ENCODE measurements at places on chromosomes 5 and 9. TPM values are rescaled to one million over a fixed set of nuclear protein-coding genes. Genes with fewer than 3 reads are reported as not detected.

GRCh38 chr9:16515207-16515606, 355.3 kb downstream of the BNC2 start:
- H3K4me1 ChIP-seq, result peaks cover 38% of the 10 kb centered on the region
- peak; percentile 77 for DNase-seq
- no peak overlapping the region for H3K27ac ChIP-seq
- no peaks in the 10 kb centered on the region for H3K36me3 ChIP-seq
- H3K4me3 ChIP-seq, result peak overlapping the region; percentile 26
- no peaks in the 10 kb centered on the region for H3K27me3 ChIP-seq

DNA sequence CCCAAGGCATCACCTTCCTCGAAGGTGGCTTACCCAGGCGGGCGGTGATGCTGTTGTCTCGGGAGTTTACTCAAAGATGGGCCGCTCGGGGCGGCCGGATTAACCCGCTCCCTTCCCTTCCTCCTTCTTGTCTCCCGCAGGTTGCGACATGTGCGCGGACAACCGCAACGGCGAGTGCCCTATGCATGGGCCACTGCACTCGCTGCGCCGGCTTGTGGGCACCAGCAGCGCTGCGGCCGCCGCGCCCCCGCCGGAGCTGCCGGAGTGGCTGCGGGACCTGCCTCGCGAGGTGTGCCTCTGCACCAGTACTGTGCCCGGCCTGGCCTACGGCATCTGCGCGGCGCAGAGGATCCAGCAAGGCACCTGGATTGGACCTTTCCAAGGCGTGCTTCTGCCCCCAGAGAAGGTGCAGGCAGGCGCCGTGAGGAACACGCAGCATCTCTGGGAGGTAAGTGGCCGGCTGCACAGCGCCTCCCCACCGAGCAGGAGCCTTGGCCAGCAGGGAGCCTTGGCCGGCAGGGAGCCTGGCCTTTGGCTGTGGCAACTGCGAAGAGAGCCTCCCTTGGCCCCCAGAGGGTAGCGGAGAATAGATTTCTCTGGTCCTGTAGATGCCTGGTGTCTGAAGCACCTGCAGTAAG, 10.6 kb downstream of the PRDM6 start:
- peaks cover 88% of the 10 kb centered on the region for H3K27me3 ChIP-seq
- H3K4me3 ChIP-seq, result peak overlapping the region; percentile 41
- no peaks in the 10 kb centered on the region for H3K36me3 ChIP-seq
- H3K27ac ChIP-seq, result no peak overlapping the region
- peaks cover 6% of the 10 kb centered on the region for H3K4me1 ChIP-seq

DNA sequence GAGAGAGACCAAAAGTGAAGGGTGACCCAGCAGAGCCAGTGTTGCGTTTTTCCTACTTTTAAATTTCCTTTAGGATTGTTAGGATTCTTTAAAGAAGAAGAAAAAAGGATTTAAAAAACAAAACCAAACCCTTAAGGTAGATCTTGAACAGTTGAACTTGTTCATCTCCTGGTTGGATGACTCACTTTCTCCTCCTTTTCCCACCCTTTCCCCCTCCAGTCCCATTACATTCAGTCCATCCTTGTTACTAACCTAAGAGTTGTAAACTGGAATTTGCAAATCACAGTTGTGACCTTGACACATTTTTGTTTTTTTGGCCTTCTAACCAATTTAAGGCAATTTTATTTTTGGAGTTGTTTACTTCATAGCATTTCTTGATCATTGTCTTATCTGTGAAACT, 289.2 kb downstream of the ARHGAP26 start:
- H3K36me3 ChIP-seq, result no peaks in the 10 kb centered on the region
- no peaks in the 10 kb centered on the region for H3K4me1 ChIP-seq
- H3K27ac ChIP-seq, result no peak overlapping the region
- no peak overlapping the region for H3K4me3 ChIP-seq
- no peak for DNase-seq

GRCh38 chr5:14341571-14342230, 198.6 kb downstream of the TRIO start:
- H3K4me1 ChIP-seq, result peaks cover 37% of the 10 kb centered on the region
- H3K4me3 ChIP-seq, result peak overlapping the region; percentile 26

- no peaks in the 10 kb centered on the region for H3K4me1 ChIP-seq
- H3K36me3 ChIP-seq, result no peaks in the 10 kb centered on the region
- H3K4me3 ChIP-seq, result no peak overlapping the region
- DNase-seq, result no peak
- H3K27me3 ChIP-seq, result no peaks in the 10 kb centered on the region
Observed at GRCh38 chr9:128494108-128494745, 10.3 kb upstream of the GLE1 start.

GRCh38 chr5:68455216-68455615, 239.7 kb downstream of the PIK3R1 start:
- no peak overlapping the region for H3K27ac ChIP-seq
- no peaks in the 10 kb centered on the region for H3K36me3 ChIP-seq
- no peak for DNase-seq
- H3K4me1 ChIP-seq, result peaks cover 12% of the 10 kb centered on the region
- no peaks in the 10 kb centered on the region for H3K27me3 ChIP-seq

DNA sequence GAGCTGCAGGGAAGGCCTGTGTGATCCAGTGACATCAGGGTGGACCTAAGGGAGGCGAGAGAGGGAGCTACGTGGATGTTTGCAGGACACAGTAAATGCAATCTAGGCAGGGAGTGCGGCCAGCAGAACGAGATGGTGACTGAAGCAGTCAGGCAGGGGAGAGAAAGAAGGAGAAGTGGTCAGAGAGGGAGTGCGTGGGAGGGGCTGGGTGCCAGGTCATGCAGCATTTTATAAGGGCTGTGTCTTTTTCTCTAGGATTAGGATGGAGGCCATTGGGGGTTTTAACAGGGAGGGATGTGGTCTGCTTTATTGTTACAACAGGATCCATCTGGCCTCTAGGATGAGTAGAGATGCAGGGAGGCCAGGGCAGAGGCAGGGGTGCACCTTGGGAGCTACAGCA, 80.4 kb downstream of the DCP2 start:
- H3K4me3 ChIP-seq, result no peak overlapping the region
- no peaks in the 10 kb centered on the region for H3K36me3 ChIP-seq
- H3K27me3 ChIP-seq, result no peaks in the 10 kb centered on the region
- H3K4me1 ChIP-seq, result peaks cover 10% of the 10 kb centered on the region

DNA sequence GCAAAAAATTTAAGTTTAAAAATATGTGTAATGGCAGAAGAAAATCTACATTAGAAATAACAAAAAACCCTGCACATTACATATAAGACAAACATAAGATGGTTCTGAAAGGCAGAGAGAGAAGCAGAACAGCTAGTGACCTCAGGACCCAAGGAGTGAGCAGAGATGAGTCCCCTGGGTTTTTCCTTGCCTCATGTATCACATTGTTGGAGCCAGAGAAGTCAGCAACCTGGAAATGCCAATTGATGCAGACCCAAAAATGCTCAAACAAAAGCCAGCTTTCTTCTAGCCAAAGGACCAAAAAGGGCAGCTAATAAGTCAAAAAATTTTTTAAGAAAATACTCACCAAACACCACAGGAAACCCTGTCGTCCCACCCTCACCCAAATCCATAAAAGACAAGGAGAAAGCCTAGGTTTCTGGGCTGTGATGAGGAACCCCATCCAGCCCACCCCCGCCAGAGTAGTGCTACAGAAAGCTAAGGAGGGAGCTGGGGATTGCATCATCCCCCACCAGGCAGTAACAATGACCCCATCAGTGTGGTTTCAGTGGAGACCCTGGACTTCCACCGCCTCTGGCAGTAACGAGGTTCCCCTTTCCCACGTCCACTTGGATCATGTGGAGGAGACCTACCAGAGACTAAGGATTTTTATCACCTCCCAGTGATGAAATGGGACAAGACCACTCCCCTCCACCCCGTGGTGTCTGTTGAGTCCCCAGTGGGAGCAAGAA, 17.6 kb downstream of the DENND1A start:
- H3K27me3 ChIP-seq, result no peaks in the 10 kb centered on the region
- no peaks in the 10 kb centered on the region for H3K36me3 ChIP-seq
- no peaks in the 10 kb centered on the region for H3K4me1 ChIP-seq
- no peak for DNase-seq

DNA sequence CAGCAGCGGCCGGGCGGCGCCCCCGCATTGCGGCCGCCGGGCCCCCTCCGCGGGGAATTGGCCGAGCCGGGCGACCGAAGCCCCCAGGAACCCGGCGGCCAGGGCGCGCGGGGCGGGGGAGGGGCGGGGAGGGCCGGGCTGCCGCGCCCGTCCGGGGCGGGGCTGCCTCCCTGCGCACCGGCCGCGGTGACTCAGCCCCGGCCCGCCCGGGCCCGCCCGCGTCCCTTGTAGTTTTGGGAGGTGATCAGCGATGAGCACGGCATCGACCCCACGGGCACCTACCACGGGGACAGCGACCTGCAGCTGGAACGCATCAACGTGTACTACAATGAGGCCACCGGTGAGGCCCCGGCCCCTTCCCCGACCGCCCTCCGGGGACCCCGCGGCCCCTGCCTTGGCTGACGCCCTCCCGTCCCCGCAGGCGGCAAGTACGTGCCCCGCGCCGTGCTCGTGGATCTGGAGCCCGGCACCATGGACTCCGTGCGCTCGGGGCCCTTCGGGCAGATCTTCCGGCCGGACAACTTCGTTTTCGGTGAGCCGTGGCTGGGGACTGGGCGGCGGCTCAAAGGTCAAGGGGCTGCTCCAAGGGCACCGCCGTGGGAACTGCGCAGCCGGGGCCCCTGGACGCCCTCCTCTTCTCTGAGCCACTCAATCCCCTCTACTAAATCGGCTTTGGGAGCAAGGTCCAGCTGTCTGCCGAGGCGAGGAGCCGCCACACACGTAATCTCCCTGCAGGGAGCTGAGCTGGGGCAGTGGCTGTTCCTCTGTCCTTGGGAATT, 592 bp downstream of the TUBB4B start:
- no peak overlapping the region for H3K27ac ChIP-seq
- peak; percentile 67 for DNase-seq
- H3K36me3 ChIP-seq, result no peaks in the 10 kb centered on the region
- peak overlapping the region; percentile 100 for H3K4me3 ChIP-seq
- peaks cover 12% of the 10 kb centered on the region for H3K4me1 ChIP-seq
- H3K27me3 ChIP-seq, result no peaks in the 10 kb centered on the region

DNA sequence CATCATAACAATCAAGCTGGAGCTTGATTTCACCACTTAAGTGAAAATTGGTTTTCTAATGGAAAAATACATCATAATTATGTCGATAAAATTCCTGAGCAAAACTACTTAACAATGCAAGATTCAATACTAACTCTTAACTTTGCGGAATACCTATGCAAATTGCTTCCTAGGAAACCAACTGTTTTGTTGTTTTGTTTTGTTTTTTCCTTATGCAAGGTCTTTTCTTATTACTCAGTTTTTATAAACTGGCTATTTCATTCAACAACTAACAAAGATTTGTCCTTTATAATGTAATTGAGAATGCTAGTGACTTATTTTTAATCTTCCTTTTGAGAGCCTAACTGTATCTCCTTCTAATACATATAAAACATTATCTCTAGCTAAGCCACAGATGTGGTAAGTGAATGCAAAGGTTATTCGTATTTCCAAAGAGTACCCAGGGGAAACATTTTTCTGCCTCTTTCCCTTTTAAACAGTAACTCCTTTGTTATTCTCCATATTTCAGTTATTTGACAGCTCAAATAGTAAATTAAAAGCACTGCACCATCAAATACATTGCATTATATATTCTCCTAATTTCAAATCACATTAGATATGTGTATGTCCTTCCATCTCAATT, 609.4 kb downstream of the SLCO4C1 start:
- no peak overlapping the region for H3K4me3 ChIP-seq
- no peaks in the 10 kb centered on the region for H3K36me3 ChIP-seq
- H3K4me1 ChIP-seq, result peaks cover 9% of the 10 kb centered on the region

GRCh38 chr5:179870403-179870903, 11.8 kb upstream of the MRNIP start:
- no peaks in the 10 kb centered on the region for H3K27me3 ChIP-seq
- H3K36me3 ChIP-seq, result no peaks in the 10 kb centered on the region
- peak overlapping the region; percentile 73 for H3K27ac ChIP-seq

DNA sequence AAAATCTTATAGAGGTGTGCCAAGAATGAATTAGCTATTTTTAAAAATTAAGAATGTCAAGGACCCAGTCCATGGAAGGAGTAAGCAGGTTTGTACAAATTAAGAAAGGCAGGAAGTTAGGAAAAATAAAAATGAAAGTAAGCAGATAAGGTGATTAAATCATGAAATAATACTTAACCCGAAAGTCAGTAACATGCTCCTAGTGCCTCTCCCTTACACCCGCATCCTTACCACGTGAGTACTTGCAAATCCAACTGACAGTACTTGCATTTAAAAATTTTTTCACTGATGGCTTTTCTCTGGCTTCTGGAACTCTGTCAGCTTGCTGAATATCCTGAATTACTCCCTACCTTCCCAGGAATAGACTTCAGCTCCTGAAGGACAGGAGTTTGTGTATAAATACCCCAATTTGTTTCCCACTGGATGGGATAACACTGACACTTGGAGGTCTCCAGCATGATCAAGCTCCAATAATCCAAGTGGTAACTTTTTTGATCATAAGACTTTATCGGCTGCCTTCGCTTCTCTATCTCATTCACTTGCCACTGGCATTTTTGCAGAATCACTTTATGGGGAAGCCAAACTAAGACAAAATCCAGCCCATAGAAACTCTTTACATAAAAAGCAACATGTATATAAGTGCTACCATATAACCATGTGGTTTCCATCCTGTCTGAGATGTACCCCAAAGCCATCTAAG, 41.6 kb upstream of the RICTOR start:
- DNase-seq, result no peak
- no peaks in the 10 kb centered on the region for H3K36me3 ChIP-seq
- no peak overlapping the region for H3K4me3 ChIP-seq

DNA sequence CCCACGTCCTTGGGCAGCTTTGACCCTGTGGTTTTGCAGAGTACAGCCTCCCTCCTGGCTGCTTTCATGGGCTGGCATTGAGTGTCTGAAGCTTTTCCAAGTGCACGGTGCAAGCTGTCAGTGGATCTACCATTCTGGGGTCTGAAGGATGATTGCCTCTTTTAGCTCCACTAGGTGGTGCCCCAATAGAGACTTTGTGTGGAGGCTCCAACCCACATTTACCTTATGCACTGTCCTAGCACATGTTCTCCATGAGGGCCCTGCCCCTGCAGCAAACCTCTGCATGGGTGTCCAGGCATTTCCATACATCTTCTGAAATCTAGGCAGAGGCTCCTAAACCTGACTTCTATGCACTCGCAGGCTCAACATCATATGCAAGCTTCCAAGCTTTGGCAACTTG, 644.2 kb upstream of the CDH9 start:
- no peak overlapping the region for H3K27ac ChIP-seq
- peak; percentile 31 for DNase-seq
- no peak overlapping the region for H3K4me3 ChIP-seq
- no peaks in the 10 kb centered on the region for H3K36me3 ChIP-seq

GRCh38 chr5:136104306-136104965, 28.2 kb upstream of the SMAD5 start:
- H3K36me3 ChIP-seq, result no peaks in the 10 kb centered on the region
- H3K27ac ChIP-seq, result no peak overlapping the region
- peaks cover 12% of the 10 kb centered on the region for H3K4me1 ChIP-seq
- no peak overlapping the region for H3K4me3 ChIP-seq
- H3K27me3 ChIP-seq, result no peaks in the 10 kb centered on the region

- no peaks in the 10 kb centered on the region for H3K36me3 ChIP-seq
- H3K4me1 ChIP-seq, result no peaks in the 10 kb centered on the region
- DNase-seq, result no peak
- H3K4me3 ChIP-seq, result no peak overlapping the region
Observed at GRCh38 chr5:40226906-40227305, 452.8 kb upstream of the PTGER4 start.

The TTF1 gene
- 29.5 TPM for total RNA-seq

The RORB gene
- 2.5 TPM for total RNA-seq

The SPATA6L gene
- total RNA-seq, result 0.99 TPM

The TICAM2 gene
- total RNA-seq, result 0.03 TPM
